ENCODE measurements at places on chromosomes 1 and 21. TPM values are rescaled to one million over a fixed set of nuclear protein-coding genes. Genes with fewer than 3 reads are reported as not detected.

The ELF3 gene
- 0.58 TPM for total RNA-seq

- DNase-seq, result peak; percentile 52
Measured at GRCh38 chr1:59947047-59947938, 20.7 kb upstream of the CYP2J2 start.

- no peak for DNase-seq
Measured at GRCh38 chr1:59967141-59967697, 40.6 kb upstream of the CYP2J2 start.

DNA sequence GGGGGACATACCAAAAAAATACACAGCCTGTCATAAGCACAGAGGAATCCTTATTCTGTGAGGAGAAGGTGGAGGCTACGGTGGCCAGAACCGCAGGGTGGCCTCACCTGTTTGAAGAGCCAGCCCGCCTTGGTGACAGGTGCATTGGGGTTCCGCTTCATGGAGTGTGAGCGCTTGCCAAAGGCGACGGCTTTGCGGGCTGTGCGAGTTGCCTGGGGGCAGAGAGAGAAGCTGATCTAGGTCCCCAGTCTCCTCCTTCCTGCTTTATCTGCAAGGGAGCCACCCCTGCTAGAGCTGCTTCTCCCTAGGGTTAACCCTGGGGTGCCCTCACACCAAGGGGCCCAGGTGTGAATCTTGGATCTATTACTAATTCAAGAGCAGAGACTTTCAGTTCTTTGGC lies 54.3 kb upstream of the GOLT1A start:
- no peak for DNase-seq

GRCh38 chr1:167773516-167773915 lies 51.7 kb downstream of the MPZL1 start:
- DNase-seq, result no peak

The TNNI3K gene
- total RNA-seq, result not detected

GRCh38 chr1:245086389-245086969 lies 68.3 kb upstream of the KIF26B start:
- DNase-seq, result no peak

The PRKCZ gene
- total RNA-seq, result 4.0 TPM

- no peak for DNase-seq
Measured at GRCh38 chr1:24190983-24191461, 3.9 kb upstream of the IFNLR1 start.

DNA sequence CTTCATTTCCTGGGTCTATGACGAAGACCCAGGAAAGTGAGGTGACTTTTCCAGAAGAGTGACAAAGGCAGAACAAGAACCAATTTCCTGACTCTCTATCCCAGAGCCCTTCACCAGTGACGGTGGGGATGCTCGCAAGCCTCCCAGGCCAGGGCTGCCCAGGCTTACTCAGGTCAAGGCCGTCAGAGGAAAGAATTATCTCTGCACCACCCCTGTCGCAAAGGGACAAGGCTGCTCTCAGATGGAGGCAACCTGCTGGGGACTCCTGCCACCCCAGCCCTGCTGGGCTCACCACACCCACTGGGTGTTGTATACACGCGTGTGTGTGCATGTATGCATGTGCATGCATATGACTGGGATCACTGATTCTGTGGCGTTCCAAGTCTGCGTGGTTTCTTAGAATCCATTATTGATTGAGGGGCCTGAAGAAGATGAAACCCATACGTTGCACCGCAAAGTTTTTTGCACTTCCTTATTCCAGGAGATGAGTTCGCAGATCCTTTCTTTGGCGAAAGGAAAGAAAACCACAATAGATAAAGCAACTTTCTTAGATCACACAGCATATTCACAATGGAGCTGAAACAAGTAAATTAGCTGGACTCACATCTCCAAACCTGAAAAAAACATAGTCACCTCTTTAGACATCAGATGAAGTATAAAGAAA lies 255.8 kb downstream of the RHOU start:
- DNase-seq, result no peak

- no peak for DNase-seq
Measured at GRCh38 chr1:3543076-3544039, 68.0 kb downstream of the MEGF6 start.

DNA sequence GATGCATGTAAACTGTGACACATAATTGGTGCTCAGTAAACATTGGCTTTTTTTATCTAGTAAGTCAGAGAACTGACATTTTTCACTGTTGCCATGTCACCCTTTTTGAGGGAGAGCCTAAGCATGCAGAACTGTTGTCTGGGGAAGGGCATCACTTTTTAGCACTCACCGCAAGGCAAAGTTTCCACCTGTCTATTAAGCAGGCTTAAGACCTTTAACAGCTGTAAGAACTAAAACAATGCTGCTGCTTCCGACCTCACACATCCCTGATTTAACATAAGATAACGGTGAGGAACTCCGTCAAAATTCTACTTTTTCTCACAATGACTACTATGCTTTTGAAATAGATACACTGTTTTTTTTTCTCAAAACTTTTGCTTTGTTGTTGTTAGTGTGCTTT lies 554.8 kb downstream of the NUF2 start:
- DNase-seq, result no peak

- DNase-seq, result no peak
Measured at GRCh38 chr1:85571828-85572227, 8.7 kb upstream of the CCN1 start.

DNA sequence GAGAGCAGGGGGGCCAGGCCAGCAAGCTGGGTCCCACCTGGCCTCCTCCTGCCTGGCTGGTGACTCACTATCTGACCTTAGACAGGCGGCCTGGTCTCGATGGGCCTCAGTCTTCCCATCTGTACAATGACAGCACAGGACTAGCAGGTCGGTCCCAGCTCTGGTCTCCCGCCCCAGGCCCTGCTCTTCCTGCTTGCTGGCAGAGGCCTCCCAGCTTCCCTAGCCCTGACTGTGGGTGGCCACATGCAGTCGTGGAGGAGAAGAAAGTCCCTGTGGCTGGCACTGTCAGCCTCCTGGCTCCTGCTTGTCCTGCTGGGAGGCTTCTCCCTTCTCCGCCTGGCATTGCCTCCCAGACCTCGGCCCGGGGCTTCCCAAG lies 817 bp downstream of the EXTL1 start:
- no peak for DNase-seq

GRCh38 chr1:36782785-36783184 lies 251.5 kb downstream of the GRIK3 start:
- no peak for DNase-seq

The CELA3A gene
- total RNA-seq, result not detected

DNA sequence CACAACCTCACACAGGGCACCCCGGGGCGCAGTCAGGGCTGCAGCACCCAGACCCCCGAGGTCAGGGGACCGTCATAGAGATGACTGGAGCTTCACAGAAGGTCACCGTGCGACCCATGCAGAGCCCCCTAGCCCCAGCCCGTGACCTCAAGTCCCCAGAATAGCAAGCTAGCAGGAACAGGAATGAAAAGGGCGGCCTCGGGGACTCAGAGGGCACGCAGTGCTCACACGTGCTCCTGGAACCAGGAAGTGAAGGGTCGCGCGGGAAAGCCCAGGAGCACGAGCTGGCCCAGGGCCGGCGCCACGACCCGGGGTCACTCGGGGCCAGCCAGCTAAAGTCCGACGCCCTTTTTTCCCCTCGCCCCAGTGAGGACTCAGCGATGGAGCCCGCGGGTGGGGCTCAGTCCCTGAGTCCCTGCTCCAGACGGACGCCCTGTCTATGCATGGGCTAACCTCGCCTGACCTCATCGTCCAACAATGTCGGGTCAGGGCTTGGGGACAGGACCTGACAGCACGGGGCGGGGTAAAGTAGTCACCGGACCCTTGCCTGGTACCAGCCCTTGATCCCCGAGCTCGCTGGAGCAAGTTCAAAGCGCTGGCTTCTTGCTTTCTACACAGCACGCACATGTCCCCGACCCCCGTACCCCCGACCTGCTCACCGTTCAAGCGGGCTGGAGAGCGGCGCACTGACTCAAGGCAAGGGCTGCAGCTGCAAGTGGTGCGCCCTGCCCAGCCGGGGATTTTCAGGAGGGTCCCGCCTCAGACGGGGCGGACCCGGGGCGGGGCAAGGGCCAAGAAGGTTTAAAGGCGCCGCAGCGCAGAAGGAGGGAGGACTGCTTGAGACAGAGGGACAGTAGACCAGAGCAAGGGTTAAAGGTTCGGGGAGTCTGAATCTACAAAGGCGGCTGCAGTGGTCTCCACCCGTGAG lies at the start of gene TAGLN2:
Gene TAGLN2, minus strand, starts transcription at position 717 of the 928 bp plus-strand sequence. CDS start 4,998 bp downstream, outside the sequence.
- no peak for DNase-seq

Data from glomerular endothelial cell (primary cell).